ENCODE measurements at places on chromosomes 13 and 19. TPM values are rescaled to one million over a fixed set of nuclear protein-coding genes. Genes with fewer than 3 reads are reported as not detected.

The SIGLEC12 gene
- not detected for total RNA-seq

- peak; percentile 57 for ATAC-seq
Measured at GRCh38 chr19:46254776-46255175, 25.2 kb downstream of the IGFL1 start.

DNA sequence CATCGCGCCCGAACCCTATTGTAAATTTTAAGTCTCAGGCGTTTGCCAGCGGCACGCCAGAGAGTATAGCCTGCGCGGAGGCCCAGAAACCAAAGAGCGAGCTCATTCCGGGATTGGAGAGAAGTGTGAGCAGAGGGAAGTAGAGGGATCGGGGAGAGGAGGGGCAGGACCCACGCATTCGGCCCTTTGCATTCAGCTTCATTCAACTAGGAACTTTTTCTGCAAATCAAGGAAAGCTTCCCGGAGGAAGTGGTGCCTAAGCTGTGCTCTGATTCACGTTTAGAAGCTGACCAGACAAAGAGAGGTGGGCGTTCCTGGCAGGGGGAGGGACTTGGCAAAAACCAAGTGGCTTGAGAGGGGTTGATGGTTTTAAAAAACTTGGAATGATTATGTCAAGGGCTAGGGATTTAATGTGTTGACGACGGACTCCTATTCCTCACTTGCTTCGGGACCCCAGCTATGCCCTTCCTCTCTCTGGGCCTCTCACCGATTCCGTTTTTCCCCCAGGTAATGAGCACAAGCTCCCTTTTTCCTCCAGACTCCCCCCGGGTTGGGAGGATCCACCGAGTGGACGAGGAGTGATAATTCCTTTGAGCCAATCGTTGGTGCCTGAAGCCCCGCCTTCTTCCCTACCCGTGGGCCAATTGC, 811 bp upstream of the PRMT1 start:
- ATAC-seq, result peak; percentile 32

DNA sequence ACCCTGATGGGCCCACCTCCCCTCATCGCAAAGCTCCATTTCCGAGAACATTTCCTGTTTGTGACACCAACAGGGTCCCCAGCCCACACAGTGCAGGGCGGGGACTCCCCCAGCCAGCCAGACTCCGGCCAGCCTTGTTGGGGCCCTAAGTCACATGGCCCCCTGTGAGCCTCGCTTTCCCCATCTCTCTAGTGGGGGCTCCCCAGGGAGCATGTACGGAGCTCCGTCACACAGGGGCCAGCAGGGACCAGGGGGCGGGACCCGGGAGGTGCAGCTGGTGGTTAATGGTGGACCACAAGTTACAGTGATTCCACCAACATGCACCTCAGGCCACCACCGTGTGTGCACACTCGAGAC, 1.7 kb downstream of the TBXA2R start:
- no peak for ATAC-seq

DNA sequence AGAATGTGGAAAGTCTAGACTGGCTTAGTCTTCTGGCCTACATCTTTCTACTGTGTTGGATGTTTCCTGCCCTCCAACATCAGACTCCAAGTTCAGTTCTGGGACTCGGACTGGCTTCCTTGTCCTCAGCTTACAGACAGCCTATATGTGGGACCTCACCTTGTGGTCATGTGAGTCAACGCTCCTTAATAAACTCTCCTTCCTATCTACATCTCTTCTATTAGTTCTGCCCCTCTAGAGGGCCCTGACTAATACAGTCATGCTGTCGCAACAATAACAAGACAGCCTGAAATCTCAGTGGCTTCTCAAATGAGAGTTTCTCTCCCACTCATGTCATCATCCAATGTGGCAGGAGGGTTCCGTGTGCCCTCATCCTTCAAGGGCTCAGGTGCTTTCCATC, 347.8 kb downstream of the MZT1 start:
- ATAC-seq, result no peak

- no peak for ATAC-seq
Measured at GRCh38 chr19:8700956-8701355, 2.4 kb upstream of the ACTL9 start.

GRCh38 chr19:43814663-43815352, 12.3 kb upstream of the ZNF283 start:
- ATAC-seq, result peak; percentile 50
